Stimulated activated CD4-positive, alpha-beta T cell treated with anti-CD3 and anti-CD28 coated beads, Interleukin-1b, Interleukin-23, amount 100 ng/mL, for 1 hour (primary cell): ENCODE measurements at places on chromosomes 12 and 14.

GRCh38 chr12:38905480-38906351 lies at the start of gene CPNE8:
CPNE8 (minus strand) TSS chr12:38905591; CDS start chr12:38905534, 57 bp downstream.
- no peak for DNase-seq

- no peak for DNase-seq
Observed at GRCh38 chr14:92366237-92366636, 43.3 kb downstream of the SLC24A4 start.

GRCh38 chr14:20048202-20048601 lies 11.6 kb upstream of the OR4L1 start:
- no peak for DNase-seq

GRCh38 chr14:77061630-77062257 lies 33.2 kb upstream of the IRF2BPL start:
- DNase-seq = no peak

DNA sequence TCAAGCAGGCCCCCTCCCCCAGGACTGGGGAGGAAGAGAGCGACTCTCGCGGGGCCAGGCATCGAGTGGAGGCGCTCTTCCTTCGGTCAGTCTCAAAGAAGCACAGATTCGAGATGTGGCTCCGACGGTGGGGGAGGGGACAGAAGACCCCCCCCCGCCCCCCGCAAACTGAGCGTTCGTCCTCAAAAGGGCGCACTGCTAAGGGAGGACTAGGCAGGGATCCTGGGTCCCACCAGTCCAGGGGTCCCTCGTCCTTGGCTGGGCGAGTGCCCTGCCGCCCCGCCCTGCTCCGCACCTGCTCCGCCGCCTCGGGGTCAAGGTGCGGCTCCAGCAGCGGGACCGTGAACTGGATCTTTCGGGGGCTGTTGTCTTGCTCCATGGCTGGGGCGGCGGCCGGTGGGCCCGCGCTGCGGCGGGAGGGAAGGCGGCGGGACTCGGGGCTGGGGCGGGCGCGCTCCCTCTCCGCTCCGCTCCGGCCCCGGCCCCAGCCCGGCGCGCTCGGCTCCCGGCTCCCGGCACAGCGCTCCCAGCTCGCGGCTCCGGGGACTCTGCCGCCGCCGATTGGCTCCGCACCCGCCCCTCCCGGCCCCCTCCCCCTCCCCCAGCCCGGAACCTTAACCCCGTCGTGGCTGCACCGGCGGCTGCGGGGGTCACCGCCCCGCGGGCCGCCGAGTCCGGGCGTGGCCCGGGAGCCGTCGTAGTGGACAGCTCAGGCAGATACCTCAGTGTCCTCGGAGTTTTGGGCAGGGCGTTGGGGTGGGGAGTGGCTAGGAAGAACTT lies at the start of gene PPP1R1A:
PPP1R1A (minus strand) TSS at position 550 of the 780 bp plus-strand sequence; CDS start at position 379, 171 bp downstream.
- DNase-seq = no peak
